ENCODE measurements at places on chromosomes 11 and 22. TPM values are rescaled to one million over a fixed set of nuclear protein-coding genes. Genes with fewer than 3 reads are reported as not detected.
A peak's percentile ranks its signal among the peaks of the same experiment; 100 is the strongest.

Gene CASP5
- total RNA-seq = not detected

DNA sequence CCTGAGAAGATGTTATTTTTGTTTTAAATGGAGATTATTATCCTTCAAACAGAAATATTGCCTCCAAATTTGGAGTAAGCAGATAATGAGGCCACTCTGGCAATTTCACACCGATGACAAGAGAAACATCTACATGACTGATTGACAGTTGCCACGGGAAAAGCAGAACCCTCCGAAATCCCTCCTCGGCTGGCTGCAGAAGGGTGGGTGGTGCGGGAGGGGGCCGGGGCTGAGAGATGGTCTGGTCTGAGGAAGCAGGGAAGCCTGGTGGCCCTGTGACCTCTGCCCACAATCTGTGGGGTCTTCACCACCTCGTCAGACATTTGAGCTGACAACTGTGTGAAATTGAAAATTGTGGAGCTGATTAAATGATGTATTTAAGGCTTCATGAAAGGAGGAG, 503.2 kb downstream of the MN1 start:
- DNase-seq = no peak

- DNase-seq = no peak
These were observed 26.0 kb upstream of the DGCR8 start for GRCh38 chr22:20054034-20054427.

GRCh38 chr22:50696251-50696798, 23.7 kb downstream of the SHANK3 start:
- DNase-seq = no peak

DNA sequence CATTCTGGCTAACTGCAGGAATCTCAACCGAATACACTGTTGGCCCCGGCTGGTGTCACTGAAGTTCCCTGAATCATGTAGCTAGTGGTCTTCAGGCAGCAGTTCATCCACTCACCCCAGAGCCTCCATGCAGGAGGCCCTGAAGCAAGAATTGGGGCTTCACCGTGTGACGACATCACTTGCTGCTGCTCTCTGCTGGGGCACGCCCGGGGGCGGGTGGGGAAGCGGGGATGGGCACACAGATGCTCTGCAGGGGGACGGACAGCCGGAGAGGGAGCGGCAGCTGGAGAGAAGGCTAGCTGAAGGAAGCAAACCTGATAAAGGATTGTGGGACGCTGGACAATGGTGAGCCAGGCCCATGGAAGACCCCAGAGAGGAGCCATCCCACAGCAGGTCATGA, 17.0 kb downstream of the B3GAT1 start:
- DNase-seq = no peak

GRCh38 chr11:106858200-106858599, 160.1 kb downstream of the GUCY1A2 start:
- no peak for DNase-seq

- DNase-seq = peak; percentile 14
These were observed 149.3 kb downstream of the FBXO7 start for GRCh38 chr22:32623943-32624342.

Gene DGCR8
- 14.9 TPM for total RNA-seq

DNA sequence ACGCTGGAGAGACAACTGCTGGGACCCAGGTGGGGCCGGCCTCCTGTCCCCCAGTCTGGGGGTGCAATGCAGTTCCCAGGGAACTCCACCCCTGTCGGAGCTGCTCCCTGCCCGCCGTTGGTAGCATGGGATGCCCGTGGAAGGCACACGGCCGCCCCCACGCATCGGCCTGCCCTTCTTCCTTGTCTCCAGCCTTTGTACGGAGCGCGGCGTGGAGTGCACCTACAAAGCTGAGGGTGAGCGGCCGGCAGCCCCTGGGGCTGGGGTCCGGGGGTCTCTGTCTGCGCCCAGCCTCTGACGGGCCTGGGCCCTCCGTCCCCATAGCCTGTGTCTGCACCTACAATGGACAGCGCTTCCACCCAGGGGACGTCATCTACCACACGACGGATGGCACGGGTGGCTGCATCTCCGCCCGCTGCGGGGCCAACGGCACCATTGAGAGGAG, 23.2 kb downstream of the MUC5AC start:
- no peak for DNase-seq

DNA sequence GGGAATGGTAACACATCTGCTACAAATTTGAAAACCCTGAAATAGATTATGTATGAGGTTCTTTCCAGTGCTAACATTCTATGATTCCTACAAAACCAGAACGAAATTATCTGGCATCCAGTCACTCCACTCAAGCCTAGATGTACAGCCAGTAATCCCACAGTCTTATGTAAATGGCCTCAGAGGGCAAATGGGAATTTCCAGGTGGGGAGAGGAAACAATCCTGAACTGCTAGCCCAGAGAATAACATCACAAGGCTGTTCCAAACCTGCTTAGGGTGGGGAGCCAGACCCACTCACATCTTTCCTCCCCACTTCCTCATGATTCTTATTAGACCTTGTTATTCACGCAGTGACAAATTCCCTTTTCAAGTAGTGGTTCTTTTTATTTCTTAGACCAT, 3.5 kb downstream of the FIBIN start:
- no peak for DNase-seq

DNA sequence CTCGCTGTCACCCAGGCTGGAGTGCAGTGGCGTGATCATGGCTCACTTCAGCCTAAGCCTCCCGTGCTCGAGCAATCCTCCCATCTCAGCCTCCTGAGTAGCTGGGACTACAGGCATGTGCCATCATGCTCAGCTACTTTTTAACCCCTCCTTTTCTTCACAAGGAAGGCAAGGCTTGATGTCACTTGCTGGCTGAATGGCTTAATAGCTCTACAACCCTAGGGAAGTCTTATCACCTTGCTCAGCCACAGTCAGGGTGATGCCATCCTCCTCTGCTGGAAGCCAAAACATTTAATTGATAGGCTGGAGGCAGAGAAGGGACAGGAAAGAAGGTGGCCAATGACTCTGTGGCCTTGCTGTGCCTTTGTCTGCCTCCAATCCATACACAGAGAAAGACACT, 131.9 kb downstream of the MED15 start:
- peak; percentile 5 for DNase-seq

DNA sequence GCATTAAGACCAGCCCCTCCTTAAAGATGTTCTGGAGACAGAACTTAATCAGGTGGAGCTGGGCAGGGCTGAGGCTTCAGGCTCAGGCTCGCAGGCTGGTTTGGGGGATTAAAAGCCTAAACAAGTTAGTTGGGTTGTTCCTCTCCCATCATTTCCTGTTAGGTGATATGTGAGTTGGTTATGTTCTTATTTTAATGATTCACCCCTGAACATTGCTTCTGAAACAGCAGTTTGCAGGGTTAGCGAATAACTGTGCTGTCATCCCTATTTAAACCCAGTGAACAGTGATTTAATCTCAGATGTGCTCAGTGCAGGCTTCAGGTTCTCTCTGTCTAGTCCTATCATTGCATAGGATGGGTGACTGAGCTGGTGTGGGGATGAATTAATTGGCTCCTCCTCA, 47.4 kb upstream of the BIRC3 start:
- no peak for DNase-seq

GRCh38 chr11:107472966-107473365, 15.3 kb upstream of the CWF19L2 start:
- no peak for DNase-seq

DNA sequence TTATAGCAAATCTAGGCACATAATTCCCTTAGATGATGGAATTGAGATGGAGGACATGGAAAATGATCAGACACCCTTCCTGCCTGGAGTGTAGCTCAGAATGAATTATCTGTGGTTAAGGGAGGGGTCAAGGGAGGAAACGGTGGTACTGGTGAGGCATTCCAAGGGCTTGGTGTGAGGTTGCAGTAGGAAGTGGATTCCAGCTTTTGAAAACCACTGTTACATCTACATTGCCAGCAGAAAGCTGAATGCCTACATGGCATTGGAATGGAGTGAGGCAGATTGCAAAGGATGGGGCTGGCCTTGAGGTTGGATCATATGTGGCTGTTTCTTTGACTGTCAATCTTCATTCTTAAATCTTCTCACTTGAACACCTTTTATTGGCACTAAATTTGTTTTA, 684.4 kb downstream of the NTM start:
- DNase-seq = no peak

Gene CHST1
- total RNA-seq = 4.8 TPM

GRCh38 chr11:68709062-68709461, 24.7 kb downstream of the GAL start:
- DNase-seq = no peak

Gene SYT8
- 34.2 TPM for total RNA-seq

DNA sequence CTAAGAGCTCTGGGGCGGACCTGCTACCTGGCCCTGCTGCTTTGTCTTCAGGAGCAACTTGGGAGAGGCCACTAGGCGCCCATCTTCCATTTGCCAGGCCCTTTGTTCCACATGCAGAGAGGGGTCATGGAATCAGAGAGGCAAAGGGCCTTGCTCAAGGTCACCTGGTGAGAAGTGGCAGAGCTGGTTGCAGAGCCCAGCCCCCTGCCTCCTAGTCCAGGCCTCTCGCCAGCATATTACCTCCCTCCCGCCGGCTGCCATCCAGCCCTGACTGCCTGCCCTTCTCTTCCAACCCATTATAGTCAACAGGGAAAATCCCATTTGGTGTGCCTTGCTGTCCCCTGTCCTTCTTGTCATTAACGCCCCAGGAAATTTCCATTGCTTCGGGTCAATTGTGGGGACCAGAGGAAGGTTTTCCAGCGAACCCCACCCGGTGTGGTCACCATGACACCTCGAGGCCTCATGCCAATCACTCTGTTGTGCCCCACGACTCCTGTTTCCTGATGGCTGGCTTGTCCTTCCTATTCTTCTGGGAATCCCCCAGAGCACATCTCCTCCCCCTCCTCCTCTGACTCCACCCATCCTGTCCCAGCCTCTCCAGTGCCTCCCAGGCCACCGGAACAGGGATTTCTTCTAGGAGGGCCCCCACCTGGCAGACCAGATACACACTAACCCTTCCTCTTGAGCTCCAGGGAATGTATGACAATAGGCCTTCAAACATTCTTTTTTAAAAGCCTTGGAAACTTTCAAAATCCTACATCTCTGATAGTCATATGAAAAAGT, 77.0 kb downstream of the NECTIN1 start:
- peak; percentile 79 for DNase-seq

Data from pancreas (tissue), 10 donors.